ENCODE measurements at places on chromosomes 2 and 18.
A peak's percentile ranks its signal among the peaks of the same experiment; 100 is the strongest.

DNA sequence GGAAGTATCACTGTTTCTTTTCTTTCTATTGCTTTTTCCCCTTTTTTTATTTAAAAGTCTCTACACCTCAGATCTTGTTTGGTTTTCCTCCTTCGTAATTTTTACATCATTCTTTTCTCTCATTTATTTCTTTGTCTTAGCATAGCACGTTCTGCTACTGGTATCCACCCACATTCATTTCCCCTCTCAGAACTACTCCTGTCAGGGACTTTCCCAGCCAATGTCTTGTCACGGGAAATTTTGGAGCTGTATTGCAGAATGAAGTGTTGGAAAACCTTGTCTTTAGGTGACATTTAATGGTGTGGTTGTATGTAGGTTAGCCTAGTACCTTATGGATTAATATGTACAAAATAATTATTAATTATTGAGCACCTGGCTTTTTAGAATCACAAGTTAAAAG, 34.0 kb downstream of the TTLL4 start:
- no peak for DNase-seq

DNA sequence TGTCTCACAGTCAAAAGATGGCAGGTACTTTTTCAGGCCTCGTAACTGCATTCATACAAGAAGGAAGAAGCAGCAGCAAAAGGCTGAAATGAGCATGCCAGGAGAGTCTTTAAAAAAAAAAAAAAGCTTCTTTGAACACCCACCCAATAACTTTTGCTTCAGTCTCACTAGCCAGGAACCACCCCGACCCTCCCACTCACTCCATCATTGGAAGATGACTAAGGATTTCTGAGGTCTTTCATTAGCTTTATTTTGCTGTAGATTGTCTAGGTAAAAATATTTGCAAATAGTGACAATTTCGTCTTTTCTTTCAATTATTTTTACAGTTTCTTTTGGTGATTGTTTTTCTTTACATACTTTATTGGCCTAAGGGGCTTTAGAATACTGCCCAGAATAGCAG, 37.9 kb downstream of the RBBP8 start:
- DNase-seq: no peak

DNA sequence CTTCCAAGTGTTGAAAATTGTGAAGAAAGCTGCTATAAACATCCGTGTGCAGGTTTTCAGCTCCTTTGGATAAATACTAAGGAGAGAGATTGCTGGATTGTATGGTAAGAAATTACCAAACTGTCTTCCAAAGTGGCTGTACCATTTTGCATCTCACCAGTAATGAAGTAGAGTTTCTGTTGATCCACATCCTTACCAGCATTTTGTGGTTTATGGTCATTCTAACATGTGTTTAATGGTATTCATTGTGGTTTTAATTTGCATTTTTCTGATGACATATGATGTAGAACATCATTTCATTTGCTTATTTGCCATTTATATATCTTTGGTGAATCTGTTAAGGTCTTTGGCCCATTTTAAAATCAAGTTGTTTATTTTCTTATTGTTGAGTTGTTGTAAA, 260.7 kb downstream of the SPAG16 start:
- DNase-seq: no peak

GRCh38 chr2:165909466-165909865, 44.1 kb downstream of the TTC21B start:
- no peak for DNase-seq

DNA sequence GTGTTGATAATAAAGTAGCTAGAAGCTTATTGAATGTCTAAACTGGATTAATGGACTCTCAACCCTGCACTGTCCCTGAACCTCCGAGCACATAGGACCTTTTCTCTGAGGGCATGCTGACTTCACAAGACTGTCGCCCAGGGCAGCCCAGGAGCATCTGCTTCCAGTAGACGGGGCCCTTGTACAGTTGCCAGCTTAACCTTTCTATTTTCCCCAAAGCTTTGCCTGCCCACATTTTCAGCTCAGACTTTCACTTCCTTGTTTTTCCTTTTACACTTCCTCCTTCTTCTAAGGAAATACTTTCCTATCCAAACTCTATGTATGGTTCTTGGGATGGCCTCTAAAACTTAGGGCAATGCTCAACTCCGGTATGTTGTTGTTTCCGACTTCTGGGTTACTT, 1.3 kb downstream of the VWA3B start:
- no peak for DNase-seq

DNA sequence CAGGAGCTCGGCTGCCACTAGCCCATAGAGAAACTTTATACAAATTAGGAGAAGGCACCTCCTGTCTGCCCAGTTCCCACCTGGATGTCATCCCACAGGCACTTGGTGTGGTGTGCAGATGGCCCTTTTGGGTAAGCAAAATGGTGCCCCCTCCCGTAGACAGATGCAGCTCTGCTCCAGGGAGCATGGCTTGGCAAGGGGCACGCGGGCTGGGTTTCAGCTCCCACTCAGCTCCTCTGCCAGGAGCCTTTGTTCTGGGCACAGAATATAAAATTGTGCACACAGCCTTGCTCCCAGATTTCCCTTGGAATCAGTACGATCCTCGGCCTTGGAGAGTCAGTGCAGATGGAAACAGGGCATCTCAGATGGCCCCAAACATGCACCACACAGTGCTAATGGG, 20.3 kb upstream of the KCNF1 start:
- DNase-seq: peak; percentile 31

GRCh38 chr2:26136451-26136850, 36.4 kb upstream of the GAREM2 start:
- DNase-seq: no peak

- no peak for DNase-seq
Measured at GRCh38 chr2:85890522-85891176, 1.9 kb upstream of the ST3GAL5 start.

DNA sequence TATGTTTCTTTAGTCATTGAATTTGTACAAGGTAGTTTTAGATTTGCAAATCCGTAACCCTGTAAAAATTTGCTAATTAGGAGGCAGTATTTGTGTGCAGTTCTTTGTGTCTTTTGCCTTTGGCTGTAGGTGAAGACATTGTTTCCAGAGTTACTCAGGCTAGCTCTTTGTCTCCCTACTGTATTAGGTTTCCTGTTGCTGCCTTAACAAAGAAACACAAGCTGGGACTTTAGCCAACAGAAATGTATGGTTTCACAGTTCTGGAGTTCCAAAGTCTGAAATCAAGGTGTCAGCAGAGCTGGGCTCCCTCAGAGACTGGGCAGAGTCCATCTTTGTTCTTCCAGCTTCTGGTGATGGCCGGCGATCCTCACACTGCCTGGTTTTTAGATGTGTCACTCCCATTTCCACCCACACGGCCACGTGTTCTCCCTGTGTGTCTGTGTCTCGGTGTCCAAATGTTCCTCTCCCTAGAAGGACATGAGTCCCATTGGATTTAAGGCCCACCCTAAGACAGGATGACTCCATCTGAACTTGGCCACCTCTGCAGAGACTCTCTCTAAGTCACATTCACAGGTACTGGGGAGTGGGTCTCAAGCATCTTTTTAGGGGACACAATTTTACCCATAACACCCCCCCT, 309.7 kb downstream of the GALR1 start:
- no peak for DNase-seq

- DNase-seq: no peak
Measured at GRCh38 chr2:31136000-31136399, 2.2 kb downstream of the GALNT14 start.

- no peak for DNase-seq
Measured at GRCh38 chr2:230660294-230661060, 52.2 kb upstream of the CAB39 start.

GRCh38 chr2:131077966-131078365, 15.3 kb downstream of the FAM168B start:
- DNase-seq: no peak

- no peak for DNase-seq
Measured at GRCh38 chr18:75823471-75823870, 396.0 kb upstream of the SMIM21 start.

- no peak for DNase-seq
Measured at GRCh38 chr2:201833781-201834180, 27.4 kb downstream of the CDK15 start.

DNA sequence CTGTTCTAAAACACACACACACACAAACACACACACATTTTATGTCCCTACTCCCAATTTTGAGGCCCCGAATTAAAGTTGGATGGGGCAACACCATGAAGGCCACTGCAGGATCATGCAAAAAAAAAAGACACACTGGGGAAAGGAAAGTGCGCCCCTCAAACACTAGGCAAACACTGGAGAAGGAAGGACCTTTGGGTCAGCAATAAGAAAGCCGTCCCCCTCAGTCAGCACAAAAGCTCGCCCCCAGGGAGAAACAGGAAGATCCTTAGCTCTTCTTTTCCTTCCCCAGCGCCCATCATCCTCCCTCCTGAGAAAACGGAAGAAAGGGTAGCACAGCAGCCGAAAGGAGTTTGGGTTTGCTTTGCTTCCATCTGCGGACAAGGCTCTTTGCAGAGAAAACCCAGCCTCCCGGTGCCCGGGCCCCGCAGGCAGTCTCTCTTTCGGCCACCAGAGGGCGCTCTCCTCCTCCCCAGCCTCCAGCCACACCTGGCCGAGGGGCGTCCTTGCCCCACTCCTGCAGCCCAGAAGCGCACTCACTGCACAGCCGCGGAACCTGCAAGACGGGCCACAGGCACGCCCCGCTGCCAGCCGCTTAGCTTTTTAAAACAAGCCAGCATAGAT, 248.5 kb downstream of the CDH20 start:
- DNase-seq: peak; percentile 30

GRCh38 chr2:160331258-160332025, 131.4 kb upstream of the ITGB6 start:
- no peak for DNase-seq

DNA sequence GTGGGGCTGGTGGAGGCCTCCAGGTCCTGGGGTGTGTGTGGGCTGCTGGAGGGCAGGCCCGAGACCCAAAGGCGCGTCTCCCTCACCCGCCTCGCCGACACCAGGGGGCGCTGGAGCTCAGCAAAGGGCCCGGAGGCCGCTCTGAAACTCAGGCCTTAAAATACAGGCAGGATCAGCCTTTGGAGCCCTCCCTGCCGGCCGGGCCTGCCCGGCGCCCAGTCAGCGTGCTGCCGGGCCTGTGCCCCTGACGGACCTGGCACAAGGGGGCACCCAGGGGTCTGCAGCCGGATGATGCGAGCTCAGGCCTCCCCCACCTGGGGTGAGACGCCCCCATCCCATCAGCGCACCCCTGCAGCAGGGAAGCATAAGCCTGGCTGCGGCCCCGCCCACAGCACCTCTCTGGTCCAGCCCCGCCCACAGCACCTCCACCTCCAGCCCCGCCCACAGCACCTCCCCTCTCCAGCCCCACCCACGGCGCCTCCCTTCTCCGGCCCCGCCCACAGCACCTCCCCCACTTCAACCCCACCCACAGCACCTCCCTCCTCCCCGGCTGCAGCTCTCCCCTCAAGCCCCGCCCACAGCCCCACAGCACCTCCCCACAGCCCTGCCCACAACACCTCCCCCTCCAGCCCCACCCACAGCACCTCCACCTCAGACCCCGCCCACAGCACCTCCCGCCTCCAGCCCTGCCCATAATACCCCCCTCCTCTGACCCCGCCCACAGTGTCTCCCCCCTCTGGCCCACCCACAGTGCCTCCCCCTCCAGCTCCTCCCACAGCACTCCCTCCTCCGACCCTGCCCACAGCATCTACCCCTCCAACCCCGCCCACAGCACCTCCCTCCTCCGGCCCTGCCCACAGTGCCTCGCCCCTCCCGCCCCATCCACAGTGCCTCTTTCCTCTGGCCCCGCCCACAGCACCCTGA, 92.8 kb upstream of the OTOS start:
- no peak for DNase-seq

All from NCI-H446 treated with DMSO at 0.1 percent for 48 hours (cell line).